ENCODE measurements at places on chromosomes 12 and 14.

GRCh38 chr14:35779368-35779767 lies 29.7 kb downstream of the RALGAPA1 start:
- DNase-seq = no peak

DNA sequence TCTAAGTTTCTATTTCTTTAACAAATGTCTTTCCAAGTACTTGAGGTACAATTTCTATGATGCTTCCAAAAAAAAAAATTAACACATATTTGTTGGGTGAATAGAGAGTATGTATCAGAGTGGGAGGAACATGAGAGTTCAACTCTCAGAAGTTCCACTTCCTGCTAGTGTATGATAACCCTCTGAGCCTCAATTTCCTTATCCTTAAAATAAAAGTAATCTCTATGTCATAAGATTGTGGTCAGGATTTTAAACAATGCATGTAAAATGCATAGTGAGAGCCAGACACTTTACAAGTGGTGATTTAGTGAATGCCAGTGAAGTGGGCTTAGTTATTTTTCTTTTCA lies 270.3 kb upstream of the AMIGO2 start:
- DNase-seq = peak; percentile 30

DNA sequence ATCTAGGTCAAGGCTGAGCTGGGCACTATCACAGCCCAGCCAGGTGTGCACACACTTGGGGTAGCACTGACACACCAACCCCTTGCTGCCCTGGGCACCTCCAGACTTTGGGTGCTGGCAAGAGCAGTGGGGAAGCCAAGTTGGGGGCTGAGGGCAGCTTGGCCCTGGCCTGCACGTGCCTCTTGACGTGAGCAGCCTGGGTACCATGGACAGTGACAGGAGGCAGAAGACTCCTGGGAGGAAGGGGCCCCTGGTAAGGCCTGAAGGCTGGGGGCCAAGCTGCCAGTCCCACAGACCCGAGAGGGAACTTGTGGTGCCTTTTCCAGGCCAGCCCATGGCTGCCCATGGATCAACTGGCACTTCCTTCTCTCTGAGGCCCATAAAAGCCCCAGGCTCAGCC lies 124.1 kb upstream of the SFSWAP start:
- DNase-seq = no peak

GRCh38 chr14:96178461-96179321 lies 25.9 kb upstream of the BDKRB2 start:
- no peak for DNase-seq

- no peak for DNase-seq
Observed at GRCh38 chr14:32230695-32231280, 27.7 kb upstream of the RNU6-8 start.

GRCh38 chr12:106308611-106309010 lies 6.1 kb downstream of the TCP11L2 start:
- no peak for DNase-seq

- DNase-seq = no peak
Observed at GRCh38 chr12:124713041-124713435, 145.6 kb upstream of the NCOR2 start.

- no peak for DNase-seq
Observed at GRCh38 chr12:49556391-49557186, 11.4 kb downstream of the MCRS1 start.

- no peak for DNase-seq
Observed at GRCh38 chr12:112942572-112942971, 4.3 kb downstream of the OAS3 start.

GRCh38 chr12:27709932-27710591 lies 570 bp upstream of the MRPS35 start:
- peak; percentile 10 for DNase-seq
